ENCODE measurements at places on chromosomes 7 and 10.

- no peak for DNase-seq
Observed at GRCh38 chr7:126026421-126027088, 1096.9 kb upstream of the POT1 start.

GRCh38 chr7:44110719-44111635, 6.8 kb downstream of the AEBP1 start:
- DNase-seq = no peak

GRCh38 chr7:82081644-82082224, 311.9 kb upstream of the HGF start:
- DNase-seq = no peak

DNA sequence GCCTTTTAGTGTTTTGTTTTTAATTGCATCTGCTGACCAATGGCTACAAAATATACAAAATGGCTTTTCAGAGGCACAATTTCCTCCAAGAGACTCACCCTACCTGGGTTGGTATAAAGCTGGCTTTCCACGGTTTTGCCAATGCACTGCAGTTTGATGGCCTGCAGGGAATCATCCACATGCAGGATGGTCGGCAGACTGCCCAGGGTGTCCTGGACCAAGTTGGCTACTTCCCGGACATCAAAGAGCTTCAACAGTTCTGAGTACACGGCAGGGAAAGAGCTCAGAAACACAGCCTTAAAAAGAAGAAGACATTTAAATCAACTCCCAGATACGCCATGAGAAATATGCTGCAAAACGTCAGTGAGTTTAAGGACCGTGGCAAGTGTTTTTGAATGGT, 301.0 kb upstream of the IMMP2L start:
- DNase-seq = no peak

DNA sequence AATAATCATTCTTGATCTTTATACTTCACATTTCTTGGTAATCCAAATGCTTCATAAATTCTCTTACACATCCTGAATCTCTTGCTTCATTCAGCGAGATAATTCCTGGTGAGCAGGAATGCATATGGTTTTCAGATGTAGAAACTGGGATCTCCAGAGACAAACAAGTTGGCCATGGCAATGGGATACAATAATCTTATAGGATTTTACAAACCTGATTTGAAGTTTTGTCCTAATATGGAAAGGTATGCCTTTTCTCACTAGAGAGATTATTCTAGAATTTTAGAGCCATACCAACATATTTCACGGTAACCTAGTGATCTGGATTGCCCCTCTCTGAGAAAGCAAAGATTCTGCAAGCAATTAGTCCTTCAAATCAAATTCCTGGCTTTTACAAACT, 13.1 kb upstream of the TRDMT1 start:
- no peak for DNase-seq

GRCh38 chr7:96973986-96974385, 31.4 kb upstream of the DLX6 start:
- no peak for DNase-seq

GRCh38 chr10:49448924-49449323, 53.0 kb upstream of the DRGX start:
- DNase-seq = no peak

DNA sequence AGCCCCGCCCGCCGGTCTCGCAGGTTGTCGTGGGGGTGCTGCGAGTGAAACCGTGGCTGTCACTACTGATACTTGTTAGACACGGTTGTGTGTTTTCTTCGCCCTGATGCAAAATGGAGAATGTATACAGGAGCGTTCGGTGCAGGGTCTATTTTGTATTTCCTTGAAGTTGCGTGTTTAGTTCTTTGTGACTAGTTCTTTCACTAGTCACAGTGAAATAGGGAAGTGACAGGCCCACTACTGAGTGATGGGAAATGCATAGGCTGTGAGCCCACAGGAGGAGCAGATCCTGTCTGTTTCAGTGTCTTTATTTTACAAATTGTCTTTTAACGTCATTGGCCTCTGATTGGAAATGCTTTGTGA, 675 bp downstream of the ABRAXAS2 start:
- DNase-seq = no peak

DNA sequence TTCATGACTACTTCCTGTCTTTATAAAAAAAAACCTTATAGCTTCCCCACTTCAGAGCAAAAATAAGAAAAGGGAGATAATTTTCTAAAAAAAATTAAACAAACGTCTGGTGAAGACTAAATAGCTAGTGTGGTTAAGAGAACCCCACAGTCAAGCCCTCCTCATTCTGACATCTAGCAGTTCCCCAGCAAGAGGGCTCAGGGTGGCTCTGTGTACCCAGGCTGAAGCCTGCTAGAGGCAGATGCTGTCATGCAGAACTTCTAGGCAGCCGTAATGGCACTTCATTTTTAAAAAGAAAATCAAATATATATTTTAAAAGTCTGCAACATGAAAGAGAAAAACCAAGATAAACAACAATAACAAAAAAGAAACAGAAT, 223.1 kb upstream of the KLF14 start:
- DNase-seq = no peak

DNA sequence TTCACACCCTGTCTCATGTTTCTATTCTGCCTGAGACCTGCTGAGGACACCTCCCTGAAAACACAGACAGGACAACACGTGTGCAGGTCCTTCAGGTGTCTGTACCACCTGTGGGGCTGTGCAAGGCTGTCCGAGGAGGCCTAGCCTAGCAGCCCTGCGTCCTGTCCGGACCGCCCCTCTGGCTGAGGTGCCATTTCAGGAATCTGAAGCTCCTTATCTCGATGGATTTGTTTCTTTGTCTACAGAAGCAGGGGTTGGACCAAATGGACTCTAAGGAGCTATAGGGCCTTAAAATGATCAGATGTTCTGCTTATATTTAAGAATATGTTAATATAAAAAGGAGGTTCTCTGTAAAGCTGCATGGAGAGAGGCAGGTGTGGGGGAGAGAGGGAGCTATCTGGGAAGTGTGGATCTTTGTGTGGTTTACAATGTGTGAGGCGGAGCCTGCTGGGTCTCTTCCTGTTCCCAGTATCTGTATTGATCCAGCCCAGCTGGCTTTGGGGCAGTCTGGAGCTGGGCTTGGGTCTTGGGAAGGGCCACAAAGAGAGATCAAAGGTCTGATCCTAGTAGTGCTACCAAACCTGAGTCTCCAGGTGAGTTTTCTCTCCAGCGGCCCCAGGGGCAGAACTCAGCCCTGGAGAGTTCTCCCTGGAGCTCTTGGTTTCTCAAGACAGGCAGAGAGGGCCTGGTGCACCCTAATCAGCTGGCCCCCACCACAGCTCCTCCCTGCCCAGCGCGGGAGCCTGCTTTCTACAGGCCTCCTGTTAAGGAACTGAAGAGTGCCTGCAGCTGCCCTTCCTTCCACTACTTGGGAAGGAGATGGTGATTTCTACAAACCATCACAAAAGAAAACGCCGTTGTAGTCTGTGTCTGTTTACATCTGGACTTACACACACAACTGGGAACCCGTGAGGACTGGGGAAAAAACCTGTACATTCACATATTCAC, 3.4 kb upstream of the MNX1 start:
- no peak for DNase-seq

- no peak for DNase-seq
Observed at GRCh38 chr10:61721431-61721830, 58.7 kb downstream of the CABCOCO1 start.

- DNase-seq = peak; percentile 40
Observed at GRCh38 chr10:22437620-22438588, 92.6 kb downstream of the SPAG6 start.

- DNase-seq = no peak
Observed at GRCh38 chr10:103168438-103168837, 24.6 kb downstream of the NT5C2 start.

DNA sequence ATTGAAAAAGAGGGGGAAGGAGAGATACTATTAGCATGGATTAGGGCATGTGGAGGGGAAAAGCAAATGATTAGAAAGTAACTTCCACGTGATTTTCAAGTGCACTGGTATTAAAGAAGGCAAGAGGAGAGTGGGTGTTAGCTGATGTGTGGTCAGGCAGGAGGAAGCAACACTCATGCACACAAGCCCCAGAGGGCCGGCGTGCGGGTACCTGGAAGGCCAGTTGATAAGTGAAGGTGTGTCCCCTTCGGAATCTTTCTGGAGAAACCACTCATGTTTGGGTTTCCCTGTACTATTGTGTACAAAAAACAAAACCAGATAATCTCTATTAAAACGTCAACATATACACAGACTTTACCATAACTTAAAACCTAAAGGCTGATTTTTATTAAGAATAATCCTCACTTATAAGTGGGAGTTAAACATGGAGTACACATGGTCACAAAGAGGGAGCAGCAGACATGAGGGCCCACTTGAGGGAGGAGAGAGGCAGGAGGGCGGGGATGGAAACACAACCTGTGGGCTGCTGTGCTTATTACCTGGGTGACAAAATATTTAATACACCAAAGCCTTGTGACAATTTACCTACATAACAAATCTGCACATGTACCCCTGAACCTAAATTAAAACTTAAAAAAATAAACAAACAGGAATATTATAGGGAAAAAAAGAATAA, 98.9 kb downstream of the SVIL start:
- no peak for DNase-seq

GRCh38 chr10:26503911-26504310, 65.8 kb downstream of the APBB1IP start:
- peak; percentile 23 for DNase-seq

GRCh38 chr7:87874066-87874465, 2.1 kb downstream of the SLC25A40 start:
- no peak for DNase-seq

DNA sequence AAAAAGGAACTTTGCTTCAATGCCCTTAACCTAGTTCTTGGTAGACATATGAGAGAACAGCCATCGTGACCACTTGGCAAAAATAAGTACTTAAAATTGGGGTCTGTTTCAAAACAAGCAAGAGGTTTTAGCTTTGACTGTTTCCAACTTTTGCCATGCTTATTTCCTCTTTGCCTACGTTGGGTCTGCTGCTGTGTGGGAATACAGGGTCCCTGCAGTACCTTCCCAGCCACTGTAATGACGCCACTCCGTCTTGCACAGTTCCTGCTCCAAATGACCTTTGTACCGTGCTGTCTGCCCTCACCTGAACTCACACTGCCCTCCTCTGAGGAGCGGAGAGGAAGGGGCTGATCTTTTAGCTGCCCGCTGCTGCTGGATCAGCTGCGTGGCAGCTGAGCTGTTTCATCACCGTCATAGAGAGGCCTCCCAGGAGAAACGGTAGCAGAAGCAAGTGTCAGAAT, 133.1 kb downstream of the MAPK8 start:
- no peak for DNase-seq

DNA sequence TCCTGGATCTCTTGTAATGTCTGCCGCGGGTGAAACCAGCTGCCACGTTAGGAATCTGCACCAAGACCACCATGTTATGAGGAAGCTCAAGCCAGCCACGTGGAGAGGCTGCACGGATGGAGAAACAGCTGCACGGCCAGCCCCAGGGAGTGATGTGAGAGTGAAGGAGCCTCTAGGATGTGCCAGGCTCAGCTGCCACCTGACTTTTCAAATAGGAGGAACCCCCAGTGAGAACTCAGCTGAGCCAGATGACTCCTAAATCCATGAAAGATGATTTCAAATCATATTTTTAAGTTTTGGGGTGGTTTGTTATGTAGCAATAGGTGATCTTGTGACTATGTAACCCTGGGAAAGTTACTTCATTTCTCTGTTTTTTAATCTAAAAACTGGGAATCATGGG, 71.7 kb downstream of the PRKAG2 start:
- no peak for DNase-seq
